CD4-positive, alpha-beta T cell treated with Interleukin-4 for 1 hour (primary cell): ENCODE measurements at places on chromosomes 7 and 10.
A peak's percentile ranks its signal among the peaks of the same experiment; 100 is the strongest.

GRCh38 chr7:35705932-35706461, 11.1 kb upstream of the HERPUD2 start:
- no peak for DNase-seq

DNA sequence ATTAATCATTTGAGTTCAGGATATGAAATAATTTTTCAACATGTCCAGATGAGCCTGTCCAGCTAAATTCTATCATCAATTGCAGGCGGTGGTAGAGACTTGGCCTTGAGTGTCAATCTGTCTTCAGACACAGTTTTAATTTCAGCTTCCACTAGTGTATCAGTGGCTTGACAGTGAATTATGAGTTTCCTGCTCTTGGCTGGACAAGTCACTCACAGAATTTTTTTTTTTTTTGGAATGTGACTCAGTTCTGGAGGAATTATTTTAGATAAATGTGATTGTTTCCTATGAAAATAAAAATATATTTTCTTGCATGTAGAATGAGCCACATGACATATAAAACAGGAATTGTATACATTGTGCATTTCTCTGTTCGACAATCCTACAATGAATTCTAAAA, 319.9 kb upstream of the AKR1E2 start:
- no peak for DNase-seq

GRCh38 chr10:8502573-8502972, 448.1 kb downstream of the GATA3 start:
- DNase-seq = no peak

- DNase-seq = no peak
These were observed 184.4 kb downstream of the TCERG1L start for GRCh38 chr10:131127138-131127589.

DNA sequence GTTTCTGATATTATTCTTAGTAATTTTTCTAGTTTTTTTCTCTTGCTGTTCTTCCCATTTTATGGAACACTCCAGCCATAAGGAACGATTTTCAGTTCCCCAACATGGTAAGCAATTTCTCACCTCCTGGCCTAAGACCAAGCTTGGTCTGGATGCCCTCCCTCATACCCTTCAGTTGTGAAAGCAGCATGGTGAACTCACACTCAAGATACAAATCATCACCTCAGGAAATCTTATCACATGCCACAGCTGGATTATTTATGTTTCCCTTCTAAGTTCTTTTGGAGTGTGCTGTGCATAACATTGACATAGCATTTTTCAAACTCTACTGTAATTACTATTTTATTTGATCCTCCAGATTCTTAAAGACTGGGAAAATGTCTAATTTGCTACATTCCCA, 216.6 kb downstream of the AGMO start:
- DNase-seq = no peak

GRCh38 chr7:102286237-102287110, at the start of gene SH2B2:
SH2B2 (plus strand) TSS chr7:102286868; CDS start chr7:102300551, 13,683 bp downstream.
- DNase-seq = peak; percentile 50

DNA sequence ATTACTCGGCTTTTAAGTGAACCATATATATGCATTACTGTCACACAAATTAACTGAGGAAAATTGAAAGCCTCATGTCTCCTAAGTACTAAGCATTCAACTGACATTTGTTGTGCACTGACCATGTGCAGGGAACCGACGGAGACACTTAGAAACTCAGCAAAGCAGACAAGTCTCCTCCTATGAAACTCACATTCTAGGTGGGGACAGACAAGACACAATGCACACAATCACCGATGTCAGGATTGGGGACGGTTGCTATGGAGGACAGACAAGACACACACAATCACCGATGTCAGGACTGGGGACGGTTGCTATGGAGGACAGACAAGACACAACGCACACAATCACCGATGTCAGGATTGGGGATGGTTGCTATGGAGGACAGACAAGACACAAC, 134.0 kb downstream of the PTPRN2 start:
- DNase-seq = no peak

DNA sequence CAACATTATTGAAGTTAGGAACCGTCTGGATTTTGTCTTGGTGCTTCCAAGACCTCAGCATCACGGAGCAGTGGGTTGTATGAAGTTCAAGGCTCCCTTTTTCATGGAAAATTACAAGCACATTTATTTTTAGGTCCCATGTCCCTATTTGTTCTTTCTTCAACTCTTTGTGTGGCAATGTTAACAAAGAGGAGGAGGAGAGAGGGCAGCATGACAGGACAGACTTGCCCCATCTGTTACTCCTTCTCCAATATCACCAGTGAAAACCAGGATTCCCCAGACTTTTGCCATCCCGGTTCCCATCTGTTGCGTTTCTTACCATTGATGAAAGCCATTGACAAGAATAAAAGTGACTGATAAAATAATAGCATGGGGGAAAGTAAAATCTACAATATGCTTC, 28.6 kb downstream of the EEPD1 start:
- DNase-seq = no peak

GRCh38 chr7:29146888-29147609, 712 bp upstream of the CPVL start:
- DNase-seq = no peak

- DNase-seq = no peak
These were observed 1067.5 kb downstream of the NRG3 start for GRCh38 chr10:82942286-82943099.

- no peak for DNase-seq
These were observed 39.5 kb downstream of the ADK start for GRCh38 chr10:74190494-74190893.

DNA sequence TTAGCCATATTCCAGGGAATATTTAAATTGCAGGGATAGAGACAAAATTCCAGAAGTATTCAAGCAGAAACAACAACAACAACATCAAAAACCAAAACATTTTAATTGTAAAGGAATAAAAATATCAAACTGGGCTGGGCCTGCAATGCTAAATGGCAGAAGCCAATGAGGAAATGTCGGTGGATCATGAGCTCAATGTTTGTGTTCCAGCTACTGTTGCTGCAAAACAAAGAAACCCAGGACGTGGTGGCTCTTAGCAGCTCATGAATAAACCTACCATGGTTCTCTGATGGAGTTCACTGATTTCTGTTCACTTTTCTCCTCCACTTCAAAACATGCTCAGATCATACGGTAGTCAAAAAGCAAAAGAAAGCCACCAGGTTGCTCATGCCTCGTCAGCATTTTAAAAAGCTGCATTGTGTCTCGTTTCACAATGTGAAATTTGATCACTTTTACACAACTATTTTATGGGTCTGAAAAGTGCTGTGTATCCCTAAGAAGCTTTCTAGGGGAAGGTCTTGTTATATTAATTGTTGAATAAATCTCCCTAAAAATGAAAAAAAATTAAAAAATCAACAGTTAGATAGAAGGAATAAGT, 54.0 kb downstream of the ASNS start:
- no peak for DNase-seq
